CD8-positive, alpha-beta memory T cell (primary cell): ENCODE measurements at places on chromosomes 3 and 15.

GRCh38 chr3:55367384-55367783 lies 119.7 kb downstream of the WNT5A start:
- DNase-seq, result no peak

DNA sequence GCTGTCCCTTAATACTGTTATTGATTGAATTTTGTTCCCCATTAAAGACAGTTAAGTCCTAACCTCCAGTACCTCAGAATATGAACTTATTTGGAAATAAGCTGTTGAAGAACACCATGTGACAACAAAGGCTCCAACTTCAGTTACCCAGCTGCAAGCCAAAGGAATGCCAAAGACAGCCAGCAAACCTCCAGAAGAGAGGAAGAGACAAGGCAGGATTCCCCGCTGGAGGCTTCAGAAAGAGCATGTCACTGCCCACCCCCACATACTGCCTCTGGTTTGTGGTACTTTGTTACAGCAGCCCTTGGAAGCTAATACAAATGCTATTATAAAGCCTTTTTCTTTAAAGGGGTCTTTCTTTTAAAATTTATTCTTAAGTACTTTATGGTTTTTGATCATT lies 18.4 kb upstream of the NEK10 start:
- DNase-seq, result no peak

GRCh38 chr3:62556121-62556815 lies 182.9 kb upstream of the FEZF2 start:
- DNase-seq, result no peak

- DNase-seq, result no peak
Measured at GRCh38 chr15:69167218-69167846, 6.9 kb downstream of the GLCE start.

DNA sequence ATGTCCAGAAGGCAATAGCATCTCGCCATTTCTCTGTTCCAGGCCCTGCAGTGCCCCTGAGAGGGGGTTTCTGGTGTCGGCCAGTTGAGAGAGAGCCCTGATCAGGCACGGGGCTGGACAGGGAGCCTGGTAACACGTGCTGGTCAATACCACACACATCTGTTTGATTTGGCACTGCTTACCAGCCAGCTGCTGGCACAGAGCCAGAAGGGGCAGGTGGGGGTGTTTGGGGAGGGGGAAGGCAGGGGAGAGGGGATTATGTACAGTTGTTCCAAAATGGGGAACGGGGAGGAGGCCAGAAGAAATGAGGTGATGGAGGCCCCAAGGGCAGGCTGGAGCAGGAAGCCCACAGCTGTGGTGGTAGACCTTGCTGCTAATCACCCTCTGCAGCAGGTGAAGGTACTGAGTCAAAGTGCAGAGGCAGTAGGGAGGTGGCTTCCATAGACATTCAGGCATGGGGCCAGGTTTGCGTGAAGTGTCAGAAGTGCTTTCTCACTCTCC lies 153.5 kb upstream of the LPP start:
- no peak for DNase-seq

- DNase-seq, result no peak
Measured at GRCh38 chr3:24837601-24838000, 343.0 kb upstream of the THRB start.

- no peak for DNase-seq
Measured at GRCh38 chr3:41323467-41324155, 124.3 kb downstream of the CTNNB1 start.

DNA sequence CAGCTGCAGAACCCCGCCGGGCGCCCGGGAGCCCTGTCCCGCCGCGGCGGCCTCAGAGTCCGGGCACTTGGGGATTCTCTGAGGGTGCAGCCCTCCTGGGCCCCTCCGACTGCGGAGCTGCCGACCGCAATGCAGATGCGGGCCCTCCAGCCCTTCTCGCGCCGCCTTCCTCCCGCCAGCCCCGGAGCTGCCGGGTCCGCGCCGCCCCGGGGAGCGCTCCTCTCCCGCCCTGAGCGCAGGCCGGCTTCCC lies 320 bp upstream of the ACAN start:
- DNase-seq, result no peak

- DNase-seq, result no peak
Measured at GRCh38 chr15:73602992-73603391, 30.2 kb downstream of the NPTN start.
